Cerebellar nuclear complex (tissue), 1 donor: ENCODE measurements at places on chromosomes 2 and 18.

GRCh38 chr18:13611142-13611600 lies 115.2 kb downstream of the FAM210A start:
- DNase-seq = no peak

DNA sequence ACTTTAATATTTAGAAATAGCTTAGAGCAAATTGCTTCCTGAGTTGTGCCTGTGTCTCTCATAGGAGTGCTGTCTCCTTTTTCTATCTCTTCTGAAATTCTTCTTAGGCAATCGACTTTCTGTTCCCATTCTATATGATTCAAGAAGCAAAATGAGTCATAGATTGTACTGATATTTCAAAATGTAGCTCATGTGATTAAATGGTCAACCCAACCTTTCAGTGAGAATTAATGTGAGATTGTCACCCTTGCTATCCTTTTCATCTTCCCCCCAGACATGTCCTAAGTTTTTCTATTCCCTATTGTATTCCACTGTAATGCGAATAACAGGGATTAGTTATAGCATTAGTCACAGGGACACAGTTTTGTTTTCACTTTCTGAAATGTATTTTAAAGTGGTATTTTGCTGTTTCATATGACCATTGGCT lies 413.6 kb downstream of the THSD7B start:
- no peak for DNase-seq

DNA sequence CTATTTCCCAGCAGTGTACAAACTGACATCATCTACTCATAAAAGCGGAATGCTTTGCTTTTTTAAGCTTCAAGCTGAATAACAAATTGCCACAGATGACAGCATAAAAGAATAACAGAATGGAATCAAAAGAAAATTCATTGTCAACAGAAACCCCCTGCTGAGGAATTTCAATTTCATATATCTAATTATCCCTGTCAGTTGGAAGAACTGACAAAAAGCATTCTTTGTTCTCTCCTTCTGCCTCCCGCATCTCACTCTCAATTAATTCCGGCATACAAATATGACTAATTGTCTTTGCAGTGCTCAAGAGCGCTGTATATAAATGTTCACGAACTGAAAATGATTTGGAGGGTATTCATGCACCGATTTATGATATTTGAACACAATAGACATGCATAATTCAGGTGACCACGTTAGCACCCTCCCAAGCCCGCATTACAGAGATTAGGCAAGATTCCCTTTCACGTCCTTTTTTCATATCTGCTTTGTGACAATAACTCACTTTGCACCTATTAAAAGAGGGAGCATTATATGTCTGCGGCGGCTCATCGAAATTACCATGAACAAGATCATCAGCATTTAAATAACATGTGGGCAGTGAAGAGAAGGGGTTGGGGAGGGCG lies 277.7 kb upstream of the SALL3 start:
- no peak for DNase-seq

DNA sequence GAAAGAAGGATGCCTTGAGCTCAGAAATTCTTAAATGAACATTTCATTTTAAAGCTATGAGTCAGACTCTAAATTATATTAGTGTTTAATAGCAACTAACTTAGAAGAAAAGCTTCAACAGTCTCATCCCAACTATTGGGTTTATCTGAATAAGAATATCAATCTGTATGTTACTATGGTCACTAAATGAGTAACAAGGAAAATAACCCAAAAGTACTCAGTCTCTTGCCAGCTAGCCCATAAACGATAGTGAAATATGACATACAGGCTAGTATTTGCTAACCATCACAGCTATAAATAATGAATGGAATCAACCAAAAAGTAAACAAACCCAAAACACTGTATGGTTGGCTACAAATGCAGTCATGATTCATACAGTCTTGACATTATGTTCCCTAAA lies 174.9 kb downstream of the RAB3GAP1 start:
- DNase-seq = no peak

GRCh38 chr18:48254077-48254602 lies 155.0 kb downstream of the ZBTB7C start:
- no peak for DNase-seq
